NCI-H2171 treated with DMSO at 0.1 percent for 48 hours (cell line): ENCODE measurements at places on chromosomes 5 and 9.

DNA sequence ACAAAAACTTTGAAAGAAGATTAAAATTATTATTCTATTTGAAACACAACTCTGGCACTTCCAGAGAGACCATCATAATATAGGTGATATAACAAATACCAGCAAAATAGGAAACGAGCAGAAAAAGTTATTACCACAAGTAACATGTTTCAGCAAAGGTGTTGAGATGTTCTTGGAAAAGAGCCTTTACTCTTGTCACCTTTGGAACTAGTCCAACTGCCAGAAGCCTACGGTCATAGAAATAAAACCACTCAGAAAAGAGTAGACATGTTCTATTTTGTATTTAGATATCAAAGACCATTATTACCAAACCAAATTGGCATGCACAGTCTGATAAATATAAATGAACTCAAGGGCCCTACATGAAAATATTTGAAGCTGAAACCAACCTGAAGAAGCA, 145.0 kb upstream of the DMAC1 start:
- no peak for DNase-seq

- DNase-seq = peak; percentile 53
Observed at GRCh38 chr5:178895615-178896571, at the start of gene ZFP2. TSS of gene ZFP2 (plus strand) at chr5:178895913. CDS start at chr5:178931314, 35,401 bp downstream.

- no peak for DNase-seq
Observed at GRCh38 chr5:62143268-62144229, 162.5 kb upstream of the KIF2A start.

DNA sequence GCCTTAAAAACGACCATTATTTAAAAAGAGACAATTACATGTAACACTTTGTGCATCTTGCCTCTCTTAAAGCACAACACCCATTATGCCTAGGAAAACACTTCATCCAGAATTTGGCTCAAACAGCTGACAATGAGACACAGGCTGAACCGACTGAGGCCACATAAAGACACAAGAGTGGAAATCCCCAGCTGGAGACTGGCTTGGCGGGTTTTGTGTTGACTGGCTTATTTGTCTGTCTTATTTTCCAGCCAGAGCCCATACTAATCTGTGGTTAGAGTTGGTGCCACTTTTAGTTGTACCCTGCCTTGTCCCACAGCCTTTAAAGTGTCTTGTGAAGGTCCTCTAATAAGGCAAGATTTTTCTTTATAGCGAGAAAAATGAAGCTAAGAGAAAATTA, 21.2 kb downstream of the TRIM14 start:
- DNase-seq = no peak

DNA sequence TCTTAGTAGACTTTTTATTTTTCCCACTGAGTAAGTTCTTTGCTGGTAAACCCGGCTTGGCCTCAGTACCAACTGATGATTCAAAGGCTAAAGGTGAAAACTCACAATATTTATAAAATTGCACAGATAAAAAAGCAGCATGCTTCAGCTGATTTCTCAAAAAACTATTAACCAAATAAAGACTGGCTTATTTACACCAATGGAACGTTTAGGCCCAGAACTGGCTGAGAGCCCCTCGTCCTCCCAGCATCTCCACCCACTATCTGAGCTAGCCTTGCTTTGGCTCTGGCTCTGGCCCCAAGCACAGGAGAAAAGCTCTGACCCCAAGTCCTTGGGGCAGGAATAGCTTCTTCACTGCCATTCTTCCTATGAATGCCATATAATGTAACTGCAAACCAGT, 68.5 kb downstream of the SPTLC1 start:
- DNase-seq = no peak

- DNase-seq = no peak
Observed at GRCh38 chr5:82628364-82628910, 350.3 kb upstream of the RPS23 start.

GRCh38 chr5:53376853-53377252, 103.6 kb upstream of the FST start:
- DNase-seq = no peak

GRCh38 chr5:50967563-50968355, 301.3 kb downstream of the PARP8 start:
- no peak for DNase-seq

GRCh38 chr5:76705574-76705973, 10.4 kb upstream of the F2R start:
- no peak for DNase-seq

DNA sequence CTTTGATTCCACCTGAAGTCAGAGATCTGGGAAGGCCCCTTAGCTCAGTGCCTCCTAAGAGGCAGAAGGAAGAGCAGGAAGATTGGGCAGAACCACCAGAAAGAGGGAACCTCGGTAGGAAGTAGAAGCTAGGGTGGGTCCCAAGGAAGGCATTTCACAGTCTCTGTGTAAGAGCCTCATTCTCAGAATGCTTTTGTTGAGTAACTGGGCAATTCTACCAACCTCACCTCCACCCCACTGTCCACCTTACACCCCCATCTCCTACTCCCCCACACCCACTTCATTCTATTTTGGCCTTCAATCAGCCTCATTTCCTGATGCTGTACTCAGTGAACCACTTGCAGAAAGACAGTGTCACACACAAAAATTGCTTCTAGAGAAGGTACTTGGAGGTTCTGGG, 3.5 kb downstream of the HBEGF start:
- DNase-seq = no peak

DNA sequence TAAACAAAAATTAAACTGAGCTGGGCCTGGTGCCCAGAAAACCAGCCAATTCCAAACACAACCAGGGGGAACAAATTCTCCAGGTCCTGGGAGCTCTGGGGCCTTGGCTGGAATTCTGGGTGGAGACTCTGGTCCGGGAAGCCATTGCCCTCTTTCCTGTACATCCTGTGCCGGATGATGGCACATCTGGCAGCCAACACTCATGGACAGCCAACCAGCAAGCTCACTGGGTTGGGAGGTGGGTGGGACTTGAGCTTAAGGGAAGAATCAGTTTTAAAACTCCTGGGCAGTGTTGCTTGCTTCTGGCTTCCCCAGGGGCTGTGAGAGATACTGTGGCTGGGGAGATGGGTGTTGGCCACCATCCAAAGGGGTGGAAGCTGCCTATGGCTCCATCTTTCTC, 56.1 kb downstream of the PCDH1 start:
- no peak for DNase-seq

GRCh38 chr9:134294153-134295071, 31.8 kb upstream of the RXRA start:
- DNase-seq = no peak

DNA sequence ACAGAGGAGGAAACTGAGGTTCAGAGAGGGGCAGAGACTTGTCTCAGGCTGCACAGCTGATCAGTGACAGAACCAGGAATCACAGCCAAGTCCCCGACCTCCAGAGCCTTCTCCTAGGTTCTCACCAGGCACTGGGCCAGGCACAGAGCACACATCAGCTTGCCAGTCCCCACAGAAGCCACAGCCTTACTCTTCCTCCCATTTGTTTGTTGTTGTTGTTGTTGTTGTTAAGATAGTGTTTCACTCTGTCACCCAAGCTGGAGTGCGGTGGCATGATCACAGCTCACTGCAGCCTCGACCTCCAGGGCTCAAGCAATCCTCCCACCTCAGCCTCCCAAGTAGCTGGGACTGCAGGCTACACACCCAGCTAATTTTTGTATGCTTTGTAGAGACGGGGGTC, 41.4 kb downstream of the NAIF1 start:
- no peak for DNase-seq
